ENCODE measurements at places on chromosomes 7 and 10.

DNA sequence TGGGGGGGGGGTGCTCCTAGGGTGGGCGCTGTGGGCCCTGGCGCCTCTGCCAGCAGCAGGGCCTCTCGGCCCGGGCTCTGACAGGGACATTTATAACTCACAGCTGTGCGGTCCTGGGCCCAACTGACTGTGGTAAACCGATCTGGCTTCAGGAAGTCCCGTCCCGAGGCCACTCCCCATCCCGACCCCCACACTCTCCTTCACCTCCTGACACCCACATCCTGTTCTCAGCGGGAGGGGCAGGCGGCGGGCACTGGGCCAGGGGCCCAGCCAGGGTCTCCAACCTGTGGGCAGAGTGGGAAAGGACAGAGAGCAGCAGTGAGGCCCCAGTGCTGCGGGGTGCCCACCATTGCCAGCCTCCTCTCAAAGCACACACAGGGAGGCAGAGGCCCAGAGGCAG lies 69.1 kb downstream of the ZMIZ1 start:
- no peak for DNase-seq

DNA sequence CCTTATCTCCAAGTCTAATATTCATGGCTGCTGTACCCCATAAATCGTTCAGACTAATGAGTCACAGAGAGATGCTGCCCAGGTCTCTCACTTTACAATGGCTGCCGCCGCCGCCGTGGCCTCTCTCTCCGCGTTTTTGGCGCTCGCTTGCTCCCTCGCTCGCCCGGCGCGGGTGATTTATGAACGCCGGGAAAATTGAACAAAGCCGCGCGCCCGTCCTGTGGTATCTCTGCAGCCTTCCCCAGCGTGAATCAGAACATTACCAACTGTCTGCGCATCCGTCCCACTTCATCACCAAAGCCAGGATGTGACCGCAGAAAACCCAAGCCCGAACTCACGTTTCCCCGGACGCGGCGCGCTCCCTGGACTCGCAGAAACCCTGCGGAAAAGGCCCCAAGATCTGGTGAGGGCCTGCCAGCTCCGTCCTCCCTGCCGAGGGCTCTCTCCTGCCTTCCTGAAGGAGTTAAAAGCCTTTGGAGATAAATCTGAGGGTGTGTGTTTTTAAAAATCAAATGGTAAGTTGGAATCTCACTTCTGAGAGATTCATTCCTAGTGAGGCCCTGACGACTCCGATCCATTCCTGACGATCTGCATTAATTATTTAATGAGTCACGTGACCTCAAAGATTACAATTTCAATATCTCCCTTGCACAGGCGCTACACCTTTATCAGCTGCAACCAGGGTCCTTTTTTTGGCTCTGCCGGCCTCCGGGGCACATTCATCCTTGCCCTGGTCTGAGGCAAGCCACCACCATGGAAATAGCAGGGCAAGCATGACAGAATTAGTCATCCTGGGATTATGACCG lies 6.3 kb downstream of the HOXA4 start:
- no peak for DNase-seq

- no peak for DNase-seq
Observed at GRCh38 chr7:117937753-117938483, 64.7 kb upstream of the CTTNBP2 start.

GRCh38 chr7:9983048-9983447 lies 990.6 kb upstream of the PHF14 start:
- no peak for DNase-seq

- DNase-seq, result no peak
Observed at GRCh38 chr7:31284106-31284505, 56.4 kb downstream of the NEUROD6 start.

DNA sequence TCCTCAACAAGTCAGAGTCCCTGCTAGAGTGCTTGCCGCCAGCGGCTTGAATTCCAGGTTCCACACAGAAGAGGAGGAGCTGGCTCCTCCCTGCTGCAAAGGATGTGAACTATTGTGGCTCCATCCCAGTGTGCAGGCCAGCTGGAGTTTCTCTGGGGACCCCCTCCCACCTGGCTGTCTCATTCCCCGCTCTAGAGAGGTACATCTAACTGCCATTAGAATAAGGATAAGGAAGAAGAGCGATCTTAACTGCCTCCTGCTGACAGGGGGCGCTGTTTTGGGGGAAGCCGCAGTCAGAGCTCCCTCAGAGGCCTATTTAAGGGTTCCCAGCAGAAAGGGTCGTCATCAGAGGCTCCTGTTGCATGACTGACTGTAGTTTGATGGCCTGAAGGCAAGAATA lies 40.8 kb upstream of the HECW1 start:
- no peak for DNase-seq

- DNase-seq, result no peak
Observed at GRCh38 chr10:79292026-79292766, 55.1 kb upstream of the PPIF start.

DNA sequence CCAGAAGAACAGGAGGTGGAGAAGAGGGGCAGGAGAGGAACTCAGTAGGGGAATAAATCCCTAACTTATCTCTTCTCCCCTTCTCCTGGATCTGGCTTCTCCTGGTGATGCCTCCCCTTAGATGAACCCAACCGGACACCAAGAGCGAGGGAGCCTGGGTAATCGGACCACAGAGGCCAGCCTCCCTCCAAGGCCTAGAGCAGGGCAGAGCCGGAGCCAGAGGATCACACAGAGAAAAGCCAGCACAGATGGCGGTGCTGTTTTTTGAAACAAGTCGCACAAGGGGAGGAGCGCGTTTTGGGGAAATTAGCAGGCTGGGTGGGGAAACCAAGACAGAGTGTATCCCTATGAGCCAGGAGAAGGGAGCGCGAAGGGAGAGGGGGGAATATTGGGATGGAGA lies 4.9 kb upstream of the SRRM3 start:
- DNase-seq, result no peak

DNA sequence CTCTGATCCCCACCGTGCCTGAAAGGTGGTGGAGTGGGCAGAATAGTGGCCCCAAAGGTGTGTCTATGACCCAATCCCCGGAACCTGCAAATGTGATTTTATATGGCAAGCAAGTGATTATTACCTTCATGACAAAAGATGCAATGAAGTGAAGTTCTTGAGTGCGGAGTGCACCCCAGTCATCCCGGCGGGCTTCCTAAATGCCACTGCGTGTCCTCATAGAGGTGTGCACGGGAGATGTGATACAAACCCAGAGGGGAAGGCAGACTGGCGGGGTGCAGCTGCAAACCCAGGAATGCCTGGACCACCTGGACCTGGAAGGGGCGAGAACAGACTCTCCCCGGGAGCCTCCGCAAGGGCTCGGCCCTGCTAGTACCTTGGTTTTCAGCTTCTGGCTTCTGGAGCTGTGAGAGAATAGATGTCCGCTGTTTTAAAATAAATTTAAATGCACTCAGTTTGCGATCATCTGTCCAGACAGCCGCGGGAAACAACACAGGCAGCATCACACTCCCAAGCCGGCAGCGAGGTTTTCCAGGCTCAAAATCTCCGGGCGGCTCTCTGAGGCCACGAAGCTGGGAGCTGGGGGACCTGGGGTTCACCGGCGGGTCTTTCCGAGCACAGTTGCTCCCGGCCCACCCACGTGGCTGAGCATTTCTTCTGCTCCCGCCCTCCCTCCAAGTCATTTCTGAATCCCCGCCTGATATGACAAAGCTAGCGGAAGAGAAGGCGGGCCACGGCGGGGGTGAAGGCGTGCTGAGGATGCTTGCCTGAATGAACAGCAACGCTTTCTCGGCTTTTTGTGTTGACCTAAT lies 50.4 kb upstream of the EBF3 start:
- DNase-seq, result no peak

DNA sequence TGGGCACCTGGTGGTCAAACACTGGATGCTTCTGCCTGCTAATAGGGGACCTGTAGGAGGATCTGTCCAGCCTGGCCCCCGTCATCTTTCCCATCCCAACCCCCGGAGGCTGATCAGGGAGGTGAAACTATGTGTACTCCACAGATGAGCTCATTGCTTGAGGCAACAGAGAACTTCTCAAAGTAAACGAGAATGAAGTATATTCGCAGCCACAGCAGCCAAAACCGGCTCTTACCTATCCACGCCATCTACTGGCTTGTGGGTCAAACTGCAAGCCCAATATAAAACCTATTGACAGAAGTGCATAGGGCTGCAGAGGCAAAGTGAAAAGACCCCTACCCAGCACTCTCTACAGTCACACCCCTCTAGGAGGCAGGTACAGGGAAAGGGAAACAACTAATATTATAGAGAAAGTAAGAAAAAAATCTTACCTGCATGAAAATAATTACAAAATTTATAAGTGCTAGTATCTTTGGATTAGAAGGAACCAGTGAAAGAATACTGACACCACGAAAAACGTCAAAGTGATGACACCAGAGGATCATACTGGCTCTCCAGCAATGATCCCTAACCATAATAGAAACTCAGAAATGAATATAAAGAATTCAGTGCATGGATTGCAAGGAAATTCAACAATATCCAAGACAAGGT lies 973.5 kb downstream of the ANKRD7 start:
- peak; percentile 69 for DNase-seq

DNA sequence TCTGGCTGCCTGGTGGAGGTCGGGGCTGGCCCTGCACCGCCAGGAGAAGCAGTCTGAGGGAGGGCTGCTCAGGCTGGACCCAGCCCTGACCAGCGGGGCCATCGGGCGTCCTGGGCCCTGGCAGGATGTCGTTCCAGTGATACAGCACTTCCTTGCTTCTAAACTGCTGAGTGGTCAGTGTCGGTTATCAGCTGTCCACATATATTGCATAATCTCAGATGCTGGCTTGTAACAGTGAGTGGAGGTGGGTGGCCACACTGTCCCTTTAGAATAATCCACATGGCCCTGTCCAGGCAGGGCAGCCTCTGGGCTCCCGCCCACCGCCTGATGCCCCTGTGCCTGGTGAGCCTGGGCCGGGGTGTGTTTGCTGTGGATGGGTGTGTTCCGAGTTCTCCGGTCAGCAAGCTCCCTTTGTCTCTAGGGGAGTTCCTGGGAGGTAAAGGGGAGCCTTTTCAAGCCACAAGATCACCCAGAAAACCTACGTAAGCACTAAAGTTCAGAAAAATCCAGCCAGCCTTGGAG lies 86.1 kb downstream of the LHPP start:
- no peak for DNase-seq

- no peak for DNase-seq
Observed at GRCh38 chr7:47707583-47707982, 125.7 kb upstream of the TNS3 start.

DNA sequence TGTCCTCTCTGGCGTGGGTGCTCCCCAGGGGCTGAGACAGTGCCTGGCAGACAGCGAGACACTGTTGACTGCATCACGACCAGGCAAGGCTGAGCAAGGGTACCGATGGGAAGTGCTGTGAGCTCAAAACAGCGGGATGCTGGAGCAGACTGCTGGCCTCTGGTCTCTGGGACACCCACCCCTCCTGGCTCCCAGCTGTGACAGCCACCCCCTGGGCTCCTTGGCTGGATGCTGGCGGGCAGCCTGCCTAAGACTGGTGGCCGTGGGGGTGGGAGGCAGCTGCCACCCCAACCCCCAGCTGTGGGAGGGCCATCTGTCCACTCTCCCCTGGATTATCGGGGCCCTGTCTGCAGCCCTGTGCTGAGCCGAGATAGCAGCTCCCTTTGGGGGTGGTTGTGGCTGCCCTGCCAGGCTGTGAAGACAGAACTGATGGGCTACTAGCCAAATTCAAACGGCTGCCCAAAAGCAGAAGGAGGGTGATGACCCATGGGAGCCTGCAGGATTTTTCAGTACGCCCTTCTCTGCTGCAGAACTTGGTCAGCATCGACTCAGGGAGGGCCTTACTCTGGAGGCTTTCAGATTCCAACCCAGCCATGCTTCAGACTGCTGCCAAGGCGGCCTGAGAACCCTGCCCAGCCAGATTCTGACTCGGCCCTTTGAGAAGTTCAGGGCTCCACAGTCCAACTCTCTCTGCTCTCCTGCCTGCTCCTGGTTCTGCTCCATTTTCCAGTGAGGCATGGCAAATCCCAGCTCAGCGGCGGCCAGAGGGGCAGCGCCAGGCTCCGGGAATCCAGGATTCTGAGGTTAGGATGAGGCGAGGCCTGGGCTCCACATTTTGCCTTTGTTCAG lies 125.3 kb downstream of the NEURL1 start:
- DNase-seq, result no peak

- no peak for DNase-seq
Observed at GRCh38 chr7:20594023-20594422, 21.4 kb upstream of the ABCB5 start.

- no peak for DNase-seq
Observed at GRCh38 chr7:106999023-106999422, 45.5 kb upstream of the PRKAR2B start.

DNA sequence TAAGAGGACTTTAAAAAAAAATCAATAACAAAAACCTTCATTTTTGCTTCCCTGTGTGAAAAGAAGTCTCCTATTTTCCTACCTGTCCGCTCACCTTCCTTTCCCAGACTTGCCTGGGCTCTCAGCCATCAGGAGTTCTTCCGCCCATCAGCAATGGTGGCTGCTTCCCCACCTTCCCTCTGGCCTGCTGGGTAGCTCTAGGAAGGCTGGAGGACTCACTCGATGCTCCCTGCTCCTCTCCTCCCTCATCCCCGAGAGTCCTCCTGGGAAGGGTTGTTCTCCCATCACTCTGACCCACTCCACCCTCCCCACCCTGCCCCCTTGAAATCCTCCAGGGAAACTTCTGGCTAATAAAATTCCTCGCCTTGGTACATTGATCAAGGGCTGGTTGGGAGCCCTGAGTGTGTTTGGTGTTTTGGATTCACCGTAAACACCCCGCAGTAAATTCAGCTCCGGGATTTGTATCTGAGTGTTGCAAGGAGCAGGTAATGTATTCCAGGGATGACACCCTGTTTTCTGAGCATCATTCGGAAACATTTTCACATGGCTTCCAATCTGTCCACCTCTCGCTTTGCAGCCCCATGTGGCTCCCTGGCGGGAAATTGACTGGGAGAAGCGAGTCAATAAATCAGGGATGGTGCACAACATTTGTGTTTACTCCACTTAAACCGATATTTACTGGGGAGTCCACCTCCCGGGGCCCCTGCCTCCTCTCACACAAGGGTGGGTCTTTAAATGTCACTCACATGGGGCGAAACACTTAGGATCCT lies 126.4 kb upstream of the SDK1 start:
- DNase-seq, result peak; percentile 14

Data from NCI-H146 (cell line).